ENCODE measurements at places on chromosomes 2 and 18.

DNA sequence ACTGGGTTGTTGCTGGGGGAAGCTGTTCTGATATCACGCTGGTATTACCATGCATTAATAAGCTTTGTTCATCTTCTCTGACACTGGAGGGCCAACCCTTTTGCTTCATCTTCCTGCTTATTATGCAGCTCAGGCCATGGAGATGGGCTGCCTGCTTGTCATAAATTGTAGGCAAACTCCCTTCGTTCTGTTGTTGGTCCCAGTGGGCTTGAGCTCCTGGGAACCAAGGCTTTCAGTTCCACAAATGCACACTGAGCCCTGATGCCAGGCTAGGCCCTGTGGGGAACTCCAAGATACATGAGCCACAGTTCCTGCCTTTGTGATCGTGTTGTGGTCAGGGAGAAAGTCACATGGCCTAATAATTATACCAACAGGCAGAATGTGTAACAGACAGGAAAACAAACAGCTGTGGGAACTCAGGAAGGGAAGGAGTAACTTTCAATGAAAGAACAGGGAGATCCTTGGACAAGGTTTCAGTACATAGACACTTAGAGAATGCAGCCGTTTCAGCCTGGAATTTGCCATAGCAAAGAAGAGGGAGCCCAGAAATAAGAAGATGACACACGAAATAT lies 49.0 kb upstream of the BCL2L11 start:
- no peak for DNase-seq

DNA sequence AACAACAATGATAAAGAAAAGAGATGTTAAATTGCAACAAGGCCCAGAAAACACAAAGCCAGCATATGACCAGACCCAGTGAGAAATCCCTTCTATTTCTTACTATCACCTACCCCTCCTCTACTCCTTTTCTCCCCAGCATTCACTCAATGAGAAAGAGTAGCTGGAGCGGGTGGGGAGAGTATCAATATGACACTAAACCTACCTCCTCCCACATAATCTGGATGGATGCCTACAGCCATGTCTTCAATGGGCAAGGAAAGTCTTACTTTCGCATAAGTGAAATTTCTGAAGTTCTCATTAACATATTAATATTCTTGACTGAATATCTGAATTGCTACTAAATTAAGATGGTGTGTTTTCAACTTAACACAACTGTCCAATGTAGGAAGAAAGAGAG lies 78.2 kb downstream of the AFF3 start:
- DNase-seq: no peak

- DNase-seq: no peak
Measured at GRCh38 chr2:237154082-237154638, 68.5 kb downstream of the COPS8 start.

DNA sequence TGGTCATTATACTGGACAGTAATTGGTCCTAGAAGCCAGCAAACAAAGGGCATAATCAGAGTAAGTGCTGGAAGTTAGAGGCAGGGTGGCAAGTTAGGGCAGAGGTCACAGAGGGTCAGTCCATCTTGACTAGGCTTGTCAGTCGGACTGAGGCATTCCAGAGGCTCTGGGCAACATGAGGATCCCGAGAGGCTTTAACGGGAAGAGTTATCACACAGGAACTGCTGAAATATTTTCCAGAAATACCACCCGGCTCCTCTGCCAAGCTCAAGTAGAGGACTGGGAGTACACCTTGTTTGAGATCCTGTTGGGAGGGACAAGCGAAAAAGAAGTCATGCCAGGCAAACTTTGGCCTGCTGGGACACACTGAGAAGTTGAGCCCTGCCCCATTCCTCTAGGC lies 13.7 kb downstream of the C2orf81 start:
- DNase-seq: no peak

DNA sequence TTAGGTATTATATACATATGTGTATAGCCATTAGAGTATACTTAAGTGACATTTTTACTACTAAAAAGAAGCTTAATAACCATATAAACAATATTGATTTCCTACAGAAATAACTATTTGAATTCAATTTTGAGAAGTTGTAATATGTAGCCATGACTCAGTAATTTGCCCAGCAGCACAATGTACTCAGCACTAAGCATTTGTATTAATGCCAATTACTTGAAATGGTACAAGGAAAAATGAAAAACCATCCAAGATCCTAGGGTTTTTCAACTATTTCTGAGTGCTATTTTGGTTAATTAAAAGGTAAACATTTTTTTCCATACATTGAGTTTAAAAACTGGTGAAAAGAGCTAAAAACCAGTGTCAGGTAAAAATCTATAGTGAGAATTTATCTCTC lies 324.0 kb downstream of the KCNJ3 start:
- no peak for DNase-seq

GRCh38 chr2:162368494-162368893 lies 24.6 kb downstream of the GCA start:
- DNase-seq: no peak

DNA sequence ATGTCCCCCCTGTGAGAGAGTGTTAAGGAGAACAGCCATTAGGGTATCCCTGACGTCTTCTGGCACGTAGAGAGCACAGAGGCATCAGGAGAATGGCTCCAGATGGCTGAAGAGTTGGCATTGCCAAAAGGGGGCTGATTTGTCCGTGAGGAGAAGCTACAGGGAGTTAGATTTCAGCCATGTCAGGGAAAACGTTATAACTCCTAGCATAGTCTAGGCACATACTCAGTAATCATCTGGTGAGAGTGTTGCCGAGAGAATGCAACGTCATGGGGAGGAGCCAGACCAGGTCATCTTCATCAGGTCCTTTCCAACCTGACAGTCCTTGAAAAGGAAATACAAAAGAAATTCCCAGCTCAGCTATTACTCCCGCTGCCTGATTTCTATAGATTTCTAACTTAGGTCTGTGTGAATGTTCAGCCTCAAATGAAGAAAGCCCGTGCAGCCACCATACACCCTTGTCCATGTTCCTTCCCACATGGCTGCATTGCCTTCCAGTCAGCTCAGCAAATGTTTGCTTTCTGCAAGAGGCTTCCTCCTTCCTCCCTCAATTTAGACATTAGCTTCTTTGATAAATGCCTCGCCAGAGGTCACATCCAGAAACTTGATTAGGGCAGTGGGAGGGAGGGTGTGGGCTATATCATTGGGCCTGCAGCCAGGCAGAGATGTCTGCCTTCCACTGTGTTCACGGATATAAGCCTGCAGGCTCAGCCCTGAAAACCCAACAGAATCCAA lies 93.0 kb downstream of the STPG4 start:
- DNase-seq: no peak

DNA sequence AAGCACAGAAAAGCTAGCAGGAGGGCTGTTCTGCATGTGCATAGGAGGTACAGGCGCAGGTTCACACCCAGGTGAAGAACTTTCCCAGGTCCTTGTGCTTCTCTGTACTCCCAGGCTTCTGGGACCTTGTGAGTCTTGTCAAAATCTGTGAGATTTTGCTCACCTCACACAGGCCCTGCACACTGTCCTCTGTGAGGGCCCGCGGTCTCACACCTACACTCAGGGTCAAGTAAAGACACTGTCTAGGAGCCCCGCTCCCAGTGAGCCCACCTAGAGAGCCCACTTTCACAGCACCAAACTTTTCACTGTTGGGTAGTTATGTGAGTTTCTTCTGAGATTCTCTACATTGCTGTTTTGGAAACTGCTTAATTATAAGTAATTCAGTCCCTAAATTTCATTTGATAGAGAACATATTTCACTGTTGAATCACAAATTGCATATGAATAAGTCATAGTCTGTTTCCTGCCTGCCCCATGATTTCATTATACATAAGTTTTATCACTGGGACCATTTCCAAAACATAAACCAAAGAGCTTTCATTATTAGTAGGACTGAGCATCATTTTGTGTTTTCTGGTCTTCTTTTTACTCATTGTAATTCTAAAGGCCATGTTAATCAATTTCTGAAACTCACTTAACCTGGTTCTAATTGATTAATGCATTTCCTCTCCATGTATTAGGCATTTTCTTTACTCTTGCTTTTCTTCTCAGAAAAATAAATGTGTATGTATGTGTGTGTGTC lies 234.2 kb upstream of the SPOPL start:
- DNase-seq: no peak

DNA sequence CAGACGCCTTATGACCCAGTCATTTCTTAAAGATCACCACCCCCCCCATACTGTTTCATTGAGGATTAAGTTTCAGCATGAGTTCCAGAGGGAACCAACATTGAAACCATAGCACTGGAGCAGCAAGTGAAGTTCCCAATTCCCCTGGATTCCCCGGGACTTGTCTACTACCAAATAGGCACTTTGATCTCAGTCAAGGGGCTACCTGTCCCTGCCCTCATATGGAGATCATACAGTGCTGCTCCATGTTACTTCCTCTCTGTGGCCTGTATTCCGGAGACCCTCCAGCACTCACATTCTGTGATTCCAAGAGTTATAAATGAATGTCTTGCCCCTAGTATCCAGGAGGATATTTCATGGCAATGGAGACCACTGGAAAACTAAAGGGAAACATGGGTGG lies 42.5 kb downstream of the RNF144A start:
- DNase-seq: no peak

- no peak for DNase-seq
Measured at GRCh38 chr2:236767941-236768340, 198.3 kb downstream of the ACKR3 start.

- no peak for DNase-seq
Measured at GRCh38 chr2:38215522-38215921, 139.6 kb upstream of the CYP1B1 start.

GRCh38 chr18:9991011-9992000 lies 77.5 kb downstream of the VAPA start:
- no peak for DNase-seq

DNA sequence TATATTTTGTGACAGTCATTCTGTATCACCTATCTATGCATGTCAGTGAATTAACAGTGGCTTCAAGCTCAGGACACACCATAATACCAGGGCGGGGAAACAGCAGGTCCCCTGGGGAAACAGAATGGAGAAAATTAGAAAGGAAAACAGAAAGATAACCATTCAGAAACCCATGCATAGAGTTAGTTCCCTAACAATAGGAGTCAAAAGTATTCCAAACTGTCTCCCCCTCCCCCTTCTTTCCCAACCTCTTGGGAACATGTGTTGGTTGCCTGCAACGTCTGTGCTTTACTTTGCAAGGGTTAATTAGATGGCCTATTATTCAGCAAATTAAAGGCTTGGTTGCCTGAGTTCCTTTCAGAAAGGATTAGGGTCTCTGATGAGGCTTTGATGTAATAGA lies 176.4 kb downstream of the MYO3B start:
- no peak for DNase-seq

DNA sequence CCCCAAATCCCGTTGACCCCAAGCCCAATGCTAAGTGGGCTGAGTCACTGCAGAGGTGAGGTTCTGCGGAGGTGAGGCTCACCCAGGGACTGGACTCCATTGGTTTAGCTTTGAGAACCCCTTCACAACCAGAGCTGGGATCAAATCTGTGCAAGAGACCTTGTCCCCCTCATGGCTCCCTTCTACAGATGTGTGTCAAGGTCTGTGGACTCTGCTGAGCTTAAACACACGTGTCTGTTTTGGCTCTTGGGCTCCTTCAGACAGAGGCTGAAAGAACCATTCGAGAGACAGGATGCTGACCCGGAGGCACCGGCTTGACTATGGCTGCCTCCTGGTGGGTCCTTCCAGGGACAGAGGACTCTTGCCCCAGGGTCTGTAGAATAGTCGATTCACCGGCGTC lies 190.3 kb downstream of the LPIN1 start:
- DNase-seq: no peak

GRCh38 chr2:201450954-201451291 lies 335 bp downstream of the TRAK2 start:
- no peak for DNase-seq

GRCh38 chr18:75391279-75392225 lies 36.0 kb downstream of the SMIM21 start:
- no peak for DNase-seq

- DNase-seq: no peak
Measured at GRCh38 chr18:8870528-8870927, 165.2 kb downstream of the MTCL1 start.

GRCh38 chr18:77210249-77210648 lies 39.4 kb upstream of the GALR1 start:
- DNase-seq: no peak

- DNase-seq: no peak
Measured at GRCh38 chr2:190838492-190838910, 42.1 kb upstream of the GLS start.
